ENCODE measurements at places on chromosomes 6 and 20.
A peak's percentile ranks its signal among the peaks of the same experiment; 100 is the strongest.

DNA sequence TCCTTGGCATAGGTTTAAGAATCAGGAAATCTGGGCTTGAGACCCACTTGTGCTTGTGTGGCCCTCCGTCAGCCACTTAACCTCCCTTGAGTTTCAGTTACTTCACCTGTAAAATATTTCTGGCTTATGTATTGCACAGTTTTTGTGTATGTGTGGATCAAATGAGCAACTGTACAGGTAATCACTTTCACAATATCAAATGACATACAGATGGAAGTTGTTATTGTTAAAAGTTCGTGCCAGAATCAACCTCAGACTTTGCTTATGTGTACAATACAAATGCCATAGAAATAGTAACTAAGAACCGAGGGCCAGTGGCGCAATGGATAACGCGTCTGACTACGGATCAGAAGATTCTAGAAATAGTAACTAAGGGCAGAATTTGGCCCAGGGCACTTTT lies 65.6 kb upstream of the KIF13A start:
- DNase-seq, result peak; percentile 8

- no peak for DNase-seq
These were observed 122.1 kb downstream of the PDSS2 start for GRCh38 chr6:107337191-107337741.

DNA sequence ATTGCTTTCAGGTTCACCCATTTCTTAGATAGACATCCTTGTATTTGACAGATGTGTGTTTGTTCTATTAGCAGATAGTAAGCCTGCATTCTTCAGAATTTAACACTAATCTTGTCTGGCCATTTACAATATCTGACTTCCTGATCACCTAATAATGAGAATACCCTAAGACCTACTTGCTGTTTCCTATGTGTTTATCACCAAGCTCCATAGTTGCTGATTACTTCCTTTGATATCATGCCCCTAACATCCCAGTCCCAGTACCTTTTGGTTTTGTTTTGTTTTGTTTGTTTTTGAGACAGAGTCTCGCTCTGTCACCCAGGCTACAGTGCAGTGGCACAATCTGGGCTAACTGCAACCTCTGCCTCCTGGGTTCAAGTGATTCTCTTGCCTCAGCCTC lies 143.6 kb upstream of the DST start:
- DNase-seq, result no peak

GRCh38 chr20:62967628-62968351 lies 15.3 kb downstream of the SLC17A9 start:
- DNase-seq, result no peak

- no peak for DNase-seq
These were observed 110.5 kb downstream of the B3GAT2 start for GRCh38 chr6:70846207-70846835.

GRCh38 chr6:148761527-148762011 lies 14.7 kb downstream of the UST start:
- DNase-seq, result no peak

DNA sequence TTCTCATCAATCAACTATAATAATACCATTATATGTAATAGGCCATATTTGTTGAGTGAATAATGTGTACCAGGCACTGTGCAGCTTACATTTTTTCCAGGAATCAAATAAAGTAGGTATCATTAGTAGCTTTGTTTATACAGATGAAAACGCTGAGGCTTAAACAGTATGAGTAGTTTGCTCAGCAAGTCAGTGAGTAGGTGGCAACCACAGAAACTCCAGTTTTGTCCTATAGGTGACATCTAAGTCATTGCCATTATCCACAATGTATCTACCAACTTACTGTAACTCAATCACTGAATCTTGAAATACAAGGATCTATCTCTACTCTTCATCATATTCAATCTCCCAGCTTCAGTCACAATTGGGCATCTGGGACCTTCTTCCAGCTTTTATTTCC lies 29.8 kb upstream of the TPBG start:
- no peak for DNase-seq

DNA sequence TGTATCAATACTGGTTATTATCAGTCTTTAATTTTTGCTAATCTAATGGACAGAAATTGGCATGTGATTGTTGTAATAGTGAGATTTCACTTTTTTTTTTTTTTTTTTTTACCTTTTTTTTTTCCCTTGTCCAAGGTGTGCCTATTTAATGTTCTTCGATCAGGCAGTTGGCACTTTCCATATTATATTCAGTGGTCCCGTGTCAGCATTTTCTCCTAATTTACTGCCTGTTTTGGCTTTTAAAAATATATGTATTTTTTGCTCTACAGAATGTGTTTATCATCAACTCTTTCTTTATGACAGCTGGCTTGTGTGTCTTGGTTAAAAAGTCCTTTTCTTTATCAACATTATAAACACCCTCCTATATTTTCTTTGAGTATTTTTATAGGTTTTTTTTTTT lies 39.4 kb downstream of the CDYL start:
- no peak for DNase-seq

GRCh38 chr20:59393142-59393541 lies 92.7 kb downstream of the EDN3 start:
- no peak for DNase-seq

- no peak for DNase-seq
These were observed 34.3 kb downstream of the SIRPA start for GRCh38 chr20:1929460-1929859.

DNA sequence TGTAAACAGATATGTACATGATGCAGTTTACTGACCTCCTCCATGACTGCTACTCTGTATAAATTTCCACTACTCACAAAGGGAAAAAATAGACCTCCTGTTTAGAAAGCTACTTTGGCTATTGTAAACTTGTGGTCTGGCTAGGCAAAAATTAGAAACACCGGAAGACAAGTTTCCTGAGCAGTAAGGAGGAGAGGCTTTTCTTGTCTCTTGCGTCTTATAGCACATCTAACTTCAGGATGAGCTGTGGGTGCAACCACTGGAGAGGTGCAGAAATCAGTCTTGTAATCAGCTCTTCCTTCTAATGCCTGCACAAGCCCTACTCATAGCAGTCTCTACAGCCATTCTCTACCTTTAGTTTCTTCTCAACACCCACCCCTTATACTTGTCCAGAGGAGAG lies 296.5 kb upstream of the SLC35B3 start:
- no peak for DNase-seq

DNA sequence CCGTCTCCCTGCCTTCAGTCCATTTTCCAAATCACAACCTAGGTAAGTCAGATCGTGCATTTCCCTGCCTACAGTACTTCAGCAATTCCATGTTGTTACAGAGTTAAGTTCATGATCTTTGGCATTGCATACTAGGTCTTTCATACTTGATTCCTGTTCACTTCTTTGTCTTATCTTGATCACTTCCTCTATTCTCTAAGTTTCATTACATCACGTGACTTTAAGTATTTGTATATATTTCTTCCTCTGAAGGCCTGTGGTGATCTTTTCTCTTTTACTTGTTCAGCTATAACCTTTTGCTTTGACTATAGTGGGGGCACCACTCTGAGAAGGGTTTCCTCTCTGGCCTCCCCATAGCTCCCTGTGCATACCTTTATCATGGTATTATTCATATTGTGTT lies 100.2 kb downstream of the TRMT11 start:
- no peak for DNase-seq

DNA sequence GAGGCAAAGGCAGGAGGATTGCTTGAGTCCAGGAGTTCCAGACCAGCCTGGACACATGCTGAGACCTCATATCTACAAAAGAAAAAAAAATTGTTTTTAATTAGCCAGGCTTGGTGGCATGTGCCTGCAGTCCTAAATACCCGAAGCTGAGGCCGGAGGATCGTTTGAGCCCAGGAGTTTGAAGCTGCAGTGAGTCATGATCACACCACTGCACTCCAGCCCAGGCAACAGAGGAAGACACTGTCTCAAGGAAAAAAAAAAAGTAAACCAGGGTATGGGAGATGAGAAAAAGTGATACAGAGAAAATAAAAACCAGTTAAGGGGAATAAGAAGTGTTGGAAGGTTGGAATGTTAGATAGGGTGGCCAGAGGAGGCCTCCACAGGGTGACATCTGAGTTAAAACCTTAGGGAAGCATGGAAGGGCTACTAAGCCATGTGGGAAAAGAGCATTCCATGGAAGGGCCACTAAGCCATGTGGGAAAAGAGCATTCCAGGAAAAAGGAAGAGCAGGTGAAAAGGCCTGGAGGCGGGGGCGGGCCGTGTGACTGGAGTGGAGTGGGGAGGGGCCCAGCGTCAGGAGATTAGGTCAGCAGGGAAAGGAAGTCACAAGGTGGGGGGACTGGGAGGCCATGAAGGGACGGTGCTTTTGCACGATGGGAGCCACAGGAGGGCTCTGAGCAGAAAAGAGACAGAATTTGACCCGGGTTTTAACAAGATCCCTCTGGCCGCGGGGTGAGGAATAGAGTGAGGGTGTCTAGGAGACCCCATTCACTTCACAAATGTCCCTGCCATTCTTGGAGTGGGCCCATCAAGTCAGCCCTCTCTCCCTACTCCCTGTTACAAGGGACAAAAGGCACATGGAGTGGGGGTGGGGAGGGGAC lies 18.3 kb downstream of the CPNE5 start:
- DNase-seq, result peak; percentile 75

- DNase-seq, result no peak
These were observed 3.1 kb downstream of the NOL4L start for GRCh38 chr20:32581839-32582658.

GRCh38 chr20:51187261-51187660 lies 164.4 kb upstream of the KCNG1 start:
- no peak for DNase-seq

DNA sequence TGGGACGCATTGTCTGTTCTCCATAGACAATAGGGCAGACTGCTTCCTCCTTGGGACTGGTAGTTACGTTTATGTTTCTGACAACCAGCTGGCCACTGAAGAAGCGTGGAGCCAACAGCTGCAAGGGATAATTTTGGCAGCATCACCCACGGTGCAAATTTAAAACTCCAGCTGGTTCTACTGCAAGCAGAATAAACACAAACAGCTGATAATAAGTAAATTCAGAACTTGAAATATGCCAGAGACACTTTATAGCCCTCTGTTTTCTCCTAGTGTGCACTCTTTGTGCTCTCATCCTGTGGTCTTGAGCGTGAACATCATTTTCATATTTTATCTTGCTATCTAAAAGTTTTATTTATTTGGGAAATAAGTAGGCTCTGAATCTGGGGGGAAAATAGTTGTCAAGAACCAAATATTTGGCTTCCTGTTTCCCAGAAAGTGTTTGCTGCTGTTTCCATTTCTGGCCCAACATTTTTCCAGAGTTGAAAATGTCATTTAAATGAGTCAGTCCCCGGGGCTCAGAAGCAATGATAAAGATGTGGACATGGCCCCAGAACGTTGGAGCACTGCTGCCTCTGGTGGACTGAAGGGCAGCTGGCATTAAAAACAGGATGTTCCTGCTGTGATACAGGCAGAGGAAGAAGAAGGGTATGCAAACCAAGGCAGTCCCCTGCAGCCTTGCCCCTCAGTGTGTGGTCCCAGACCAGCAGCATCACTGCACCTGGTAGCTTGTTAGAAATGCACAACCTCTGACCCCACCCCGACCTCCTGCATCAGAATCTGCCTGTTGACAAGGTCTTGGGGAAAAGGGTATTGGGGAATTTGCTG lies 12.5 kb upstream of the THBD start:
- peak; percentile 75 for DNase-seq

GRCh38 chr6:40573221-40573620 lies 13.9 kb downstream of the LRFN2 start:
- no peak for DNase-seq

Data from EL (cell line).